Activated CD4-positive, CD25-positive, alpha-beta regulatory T cell treated with anti-CD3 and anti-CD28 coated beads, Interleukin-2, amount 50 U/mL, for 16 hours (primary cell): ENCODE measurements at places on chromosomes 7 and 10.

GRCh38 chr7:45202625-45203024 is 45.0 kb downstream of the RAMP3 start:
- no peak for DNase-seq

- no peak for DNase-seq
Observed at GRCh38 chr7:66571568-66571967, 57.1 kb upstream of the KCTD7 start.

GRCh38 chr7:83449781-83450180 is 199.2 kb downstream of the SEMA3E start:
- DNase-seq: no peak

- no peak for DNase-seq
Observed at GRCh38 chr10:129279446-129280154, 187.4 kb upstream of the MGMT start.

- no peak for DNase-seq
Observed at GRCh38 chr7:137633133-137633532, 213.6 kb downstream of the DGKI start.

- DNase-seq: no peak
Observed at GRCh38 chr10:110979611-110980010, 60.2 kb downstream of the SHOC2 start.

DNA sequence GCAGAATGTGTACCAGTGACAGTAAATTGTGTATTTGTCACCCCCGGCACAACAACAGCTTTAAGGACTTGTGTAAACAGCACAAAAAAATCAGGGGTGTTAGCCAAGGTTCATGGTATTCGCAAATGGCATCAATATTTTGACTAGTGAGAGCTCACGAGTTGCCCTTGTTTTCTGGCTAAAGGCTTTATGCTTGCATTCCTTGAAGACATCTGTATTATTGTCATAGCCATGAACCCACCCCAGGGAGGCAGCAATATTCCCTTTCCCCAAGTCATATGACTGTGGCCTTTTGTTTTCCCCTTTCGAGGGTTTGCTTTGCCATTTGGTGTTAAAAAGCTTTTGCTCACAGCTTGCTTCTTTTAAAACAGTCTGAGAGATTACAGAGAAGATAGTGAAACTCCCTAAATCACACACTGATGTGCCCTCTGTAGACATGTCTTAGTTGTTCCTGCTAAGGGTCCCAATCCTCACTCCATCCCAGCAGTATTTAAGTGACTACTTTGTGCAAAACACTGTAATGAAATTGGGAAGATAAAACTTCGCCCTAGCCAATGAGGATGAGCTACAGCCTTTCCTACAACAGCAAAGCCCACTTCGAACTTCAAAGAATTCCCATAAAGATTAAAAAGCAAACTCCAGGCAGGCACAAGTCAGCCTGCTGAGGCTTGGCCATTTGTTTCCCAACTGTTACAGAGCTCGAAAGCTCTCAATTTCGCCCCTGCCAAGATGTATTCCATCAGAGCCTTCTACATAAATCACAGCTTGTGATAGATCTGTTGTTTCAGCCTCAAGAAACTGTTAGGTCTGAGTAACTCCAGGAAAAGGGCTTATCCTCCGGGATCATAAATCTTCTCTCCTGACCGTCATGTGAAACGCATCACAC is 172.3 kb downstream of the ADAM12 start:
- no peak for DNase-seq

- DNase-seq: no peak
Observed at GRCh38 chr10:114094795-114095194, 51.1 kb downstream of the ADRB1 start.

- no peak for DNase-seq
Observed at GRCh38 chr10:11824376-11824775, 1.2 kb downstream of the PROSER2 start.

DNA sequence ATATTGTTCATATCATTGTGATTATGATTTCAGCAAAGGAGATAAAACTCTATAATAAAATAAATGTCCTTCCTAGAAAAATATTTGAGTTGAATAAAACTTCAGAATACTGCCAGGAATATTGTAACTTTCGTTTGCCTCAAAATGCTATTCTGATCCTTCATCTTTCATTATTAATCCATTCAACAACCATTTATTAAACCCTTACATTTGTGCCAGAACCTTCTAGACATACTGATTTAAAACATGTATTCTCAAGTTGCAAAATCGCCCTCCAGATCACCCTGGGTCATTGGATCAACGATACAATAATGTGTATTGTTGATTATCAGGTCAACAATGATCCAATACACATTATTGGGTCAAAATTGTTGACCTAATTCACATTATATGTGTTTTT is 759.8 kb downstream of the CNTNAP2 start:
- DNase-seq: no peak

GRCh38 chr10:3812141-3812540 is 27.1 kb upstream of the KLF6 start:
- DNase-seq: no peak
